Left cardiac atrium (tissue), 4 donors: ENCODE measurements at places on chromosomes 1 and 21.
A peak's percentile ranks its signal among the peaks of the same experiment; 100 is the strongest.

DNA sequence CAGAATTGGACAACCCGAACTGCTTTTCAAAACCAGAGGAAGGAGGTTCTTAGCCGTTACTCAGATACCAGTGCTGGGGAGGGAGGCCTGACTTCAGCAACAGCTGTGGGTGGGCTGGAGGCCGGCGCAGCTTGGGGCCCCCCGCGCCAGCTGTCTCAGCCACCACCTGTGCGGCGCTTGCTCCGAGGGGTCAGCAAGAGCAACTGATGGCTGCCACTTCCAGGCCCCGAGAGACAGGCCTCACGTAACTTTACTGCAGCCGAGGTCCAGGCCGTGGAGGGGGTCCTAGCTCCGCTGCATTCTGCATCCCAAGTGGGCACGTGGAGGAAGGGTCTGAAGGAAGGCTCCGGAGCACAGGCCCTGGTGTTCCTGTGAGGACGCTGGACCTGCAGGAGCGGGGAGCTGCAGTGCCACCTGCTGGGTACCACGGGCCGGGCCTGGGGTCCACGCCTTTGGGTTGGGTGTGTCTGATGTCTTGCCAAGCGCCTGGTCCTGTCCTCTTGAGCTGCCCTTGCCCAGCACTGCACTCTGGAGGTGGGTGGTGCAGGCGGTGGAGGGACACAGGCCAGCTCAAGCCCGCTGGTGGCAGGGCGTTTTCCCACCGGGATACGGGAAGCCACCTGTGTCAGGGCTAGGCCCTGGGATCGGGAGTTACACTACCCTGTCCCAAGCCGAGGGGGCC is 9.8 kb downstream of the THAP3 start:
- peak; percentile 73 for DNase-seq

GRCh38 chr1:64849942-64850341 is 105.1 kb downstream of the RAVER2 start:
- no peak for DNase-seq

DNA sequence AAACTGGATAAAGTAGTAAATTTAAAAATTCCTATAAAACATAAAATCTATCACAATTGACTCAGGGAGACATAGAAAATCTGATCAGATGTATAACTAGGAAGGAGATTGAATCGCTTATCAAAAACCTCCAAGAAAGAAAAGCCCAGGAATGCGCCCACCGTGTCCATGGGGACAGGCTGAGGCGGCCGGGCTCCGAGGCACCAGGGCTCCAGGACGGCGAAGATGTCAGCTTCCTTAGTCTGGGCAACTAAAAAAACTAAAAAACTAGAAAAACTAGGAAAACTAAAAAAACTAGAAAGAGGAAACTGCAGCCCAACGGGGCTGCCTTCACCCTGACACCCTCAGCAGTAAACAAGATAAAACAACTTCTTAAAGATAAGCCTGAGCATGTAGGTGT is 229.0 kb upstream of the RAB4A start:
- DNase-seq: no peak

- DNase-seq: no peak
Measured at GRCh38 chr1:116934586-116935207, 25.0 kb downstream of the PTGFRN start.

DNA sequence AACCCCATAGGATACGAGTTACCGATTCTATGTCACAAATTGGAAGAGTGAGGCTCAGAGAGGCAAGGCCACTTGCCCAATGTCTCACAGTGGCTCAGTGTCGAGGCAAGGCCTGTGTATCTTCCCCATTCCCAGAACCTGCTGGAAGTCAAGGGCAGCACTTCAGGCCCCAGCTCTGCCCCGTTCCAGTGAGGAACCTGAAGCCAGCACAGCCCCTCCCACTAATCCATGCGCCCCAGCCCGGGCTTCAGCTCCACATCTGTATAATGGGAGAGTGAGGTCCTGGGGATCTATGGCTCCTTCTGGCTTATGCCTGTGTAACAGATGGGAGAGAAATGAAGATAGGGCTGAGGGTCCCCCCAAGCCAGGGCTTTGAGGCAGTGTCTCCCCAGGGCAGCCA is 56.3 kb downstream of the CASZ1 start:
- no peak for DNase-seq

DNA sequence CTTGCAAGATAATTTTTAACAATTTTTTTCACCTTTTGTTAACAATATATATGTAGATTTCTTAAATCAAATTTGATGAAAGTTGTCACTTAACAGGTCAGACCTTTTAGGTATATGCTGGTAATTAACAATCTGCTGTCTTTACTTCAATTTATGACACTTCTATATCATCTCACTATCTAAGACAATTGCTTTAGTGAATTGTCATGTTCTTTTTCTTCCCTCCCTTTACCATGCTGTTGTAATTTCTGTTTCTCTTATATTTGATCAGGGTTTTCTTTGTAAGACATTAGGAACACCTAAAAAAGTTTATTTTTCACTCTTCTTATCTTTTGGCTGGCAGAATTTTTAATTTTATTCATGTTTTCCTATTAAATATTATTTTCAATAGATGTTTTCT is 2.0 kb downstream of the IFI16 start:
- no peak for DNase-seq

DNA sequence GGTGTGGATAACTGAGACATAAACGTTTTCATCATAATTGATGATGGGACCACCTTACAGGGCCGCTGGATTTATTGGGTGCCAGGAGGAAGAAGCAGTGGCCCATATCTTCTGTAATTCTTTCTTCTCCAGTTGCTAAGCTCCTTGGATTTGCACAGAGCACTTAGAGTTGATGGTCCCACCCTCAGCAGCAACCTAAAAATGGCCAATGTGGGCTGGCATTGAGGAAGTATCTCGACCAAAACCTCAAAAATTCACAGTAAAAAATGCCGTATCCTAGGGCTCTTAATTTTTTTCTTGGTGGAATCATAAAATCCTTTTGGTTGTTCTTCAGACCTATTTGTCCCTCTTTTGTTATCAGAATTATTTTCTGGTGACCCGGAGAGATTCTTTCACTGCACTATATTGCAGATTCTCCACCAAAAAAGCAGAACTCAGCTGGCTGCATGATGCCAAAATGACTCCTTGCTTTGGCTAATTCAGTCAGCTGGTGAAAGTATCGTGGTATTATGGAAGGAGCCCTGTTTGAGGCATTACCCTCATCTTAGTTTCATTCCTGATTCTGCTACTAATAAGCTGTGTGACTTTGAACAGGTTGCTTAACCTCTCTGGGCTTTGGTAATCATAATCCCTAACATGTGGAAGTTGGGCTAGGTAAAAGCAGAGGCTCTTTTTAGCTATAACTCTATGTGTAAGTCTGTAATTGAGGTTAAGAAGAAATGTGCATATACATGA is 27.6 kb downstream of the KIRREL1 start:
- no peak for DNase-seq

GRCh38 chr1:40766560-40766959 is 17.0 kb upstream of the KCNQ4 start:
- no peak for DNase-seq

DNA sequence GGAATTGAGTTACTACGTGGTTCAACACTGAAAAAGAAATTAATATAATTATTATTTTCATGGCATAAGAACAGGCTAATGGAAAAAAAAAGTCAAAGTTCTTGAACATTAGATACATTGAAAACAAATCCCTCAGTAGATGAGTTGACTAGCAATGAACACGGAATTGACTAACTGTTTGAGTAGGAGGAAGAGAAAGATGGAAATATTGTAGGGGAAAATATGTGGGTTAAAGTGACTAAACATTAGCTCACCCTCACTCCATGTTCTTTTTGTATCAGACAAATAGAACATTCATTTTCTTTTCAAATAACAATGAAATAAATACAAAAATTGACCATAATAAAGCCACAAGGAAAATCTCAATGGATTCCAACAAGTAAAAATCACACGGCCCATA is 84.3 kb downstream of the KCNK2 start:
- DNase-seq: no peak

- no peak for DNase-seq
Measured at GRCh38 chr1:215473943-215474342, 93.2 kb upstream of the KCTD3 start.

DNA sequence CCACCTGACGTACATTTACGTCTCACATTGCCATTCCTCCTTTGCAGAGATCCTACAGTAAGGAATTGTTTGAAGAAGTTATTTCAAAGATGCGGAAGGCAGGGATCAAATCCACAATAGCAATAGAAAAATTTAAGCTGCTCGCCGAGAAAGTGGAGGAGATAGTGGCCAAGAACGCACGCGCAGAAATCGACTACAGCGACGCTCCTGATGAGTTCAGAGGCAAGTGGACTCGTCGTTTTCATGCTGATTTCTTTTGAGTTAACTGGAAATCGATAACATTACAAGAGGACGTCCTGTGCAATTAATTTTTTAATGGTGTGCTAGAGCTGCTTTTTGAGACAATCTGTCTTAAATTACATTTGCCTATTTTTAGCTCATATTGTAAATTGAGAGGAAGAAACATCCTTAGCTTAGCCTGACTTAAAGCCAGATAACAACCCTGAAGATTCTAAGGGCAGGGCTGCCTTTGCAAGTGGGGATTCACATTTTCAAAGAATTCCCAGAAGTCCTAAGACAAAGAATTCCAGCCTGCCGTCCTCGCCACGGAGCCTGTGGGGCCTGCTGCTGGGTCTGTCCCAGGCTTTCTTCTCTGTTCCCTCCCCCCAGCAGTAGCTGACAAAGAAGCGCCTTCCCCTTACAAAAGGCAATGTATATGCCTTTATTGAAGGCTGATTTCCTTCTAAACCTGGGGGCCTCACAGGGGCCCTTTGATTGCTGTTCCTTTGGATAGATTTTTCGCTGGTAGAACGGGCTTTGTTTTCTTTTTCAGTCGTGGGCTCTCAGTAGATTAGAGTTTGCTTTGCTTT is 31.6 kb upstream of the KIF1B start:
- no peak for DNase-seq
